ENCODE measurements at places on chromosomes 16 and 17.

GRCh38 chr17:63178530-63178929 lies 212.5 kb downstream of the TANC2 start:
- DNase-seq, result no peak

- DNase-seq, result no peak
Observed at GRCh38 chr17:9487406-9487805, 88.2 kb downstream of the STX8 start.

GRCh38 chr16:918068-918467 lies 52.7 kb downstream of the LMF1 start:
- DNase-seq, result no peak

- DNase-seq, result no peak
Observed at GRCh38 chr17:42112552-42113176, at the start of gene DHX58. Gene DHX58 (minus strand): TSS chr17:42112714. CDS start chr17:42111892, 822 bp downstream.

- no peak for DNase-seq
Observed at GRCh38 chr17:27657620-27658019, 26.6 kb downstream of the LGALS9 start.

GRCh38 chr17:40598301-40598618 lies 33.0 kb upstream of the CCR7 start:
- no peak for DNase-seq

GRCh38 chr17:78970834-78971755 lies 8.6 kb downstream of the LGALS3BP start:
- DNase-seq, result peak; percentile 77

- DNase-seq, result no peak
Observed at GRCh38 chr16:83343935-83344366, 463.8 kb upstream of the HSBP1 start.

- DNase-seq, result no peak
Observed at GRCh38 chr17:10059684-10060211, 138.7 kb downstream of the GAS7 start.

GRCh38 chr16:29315046-29315445 lies 91.5 kb downstream of the NPIPB11 start:
- no peak for DNase-seq

DNA sequence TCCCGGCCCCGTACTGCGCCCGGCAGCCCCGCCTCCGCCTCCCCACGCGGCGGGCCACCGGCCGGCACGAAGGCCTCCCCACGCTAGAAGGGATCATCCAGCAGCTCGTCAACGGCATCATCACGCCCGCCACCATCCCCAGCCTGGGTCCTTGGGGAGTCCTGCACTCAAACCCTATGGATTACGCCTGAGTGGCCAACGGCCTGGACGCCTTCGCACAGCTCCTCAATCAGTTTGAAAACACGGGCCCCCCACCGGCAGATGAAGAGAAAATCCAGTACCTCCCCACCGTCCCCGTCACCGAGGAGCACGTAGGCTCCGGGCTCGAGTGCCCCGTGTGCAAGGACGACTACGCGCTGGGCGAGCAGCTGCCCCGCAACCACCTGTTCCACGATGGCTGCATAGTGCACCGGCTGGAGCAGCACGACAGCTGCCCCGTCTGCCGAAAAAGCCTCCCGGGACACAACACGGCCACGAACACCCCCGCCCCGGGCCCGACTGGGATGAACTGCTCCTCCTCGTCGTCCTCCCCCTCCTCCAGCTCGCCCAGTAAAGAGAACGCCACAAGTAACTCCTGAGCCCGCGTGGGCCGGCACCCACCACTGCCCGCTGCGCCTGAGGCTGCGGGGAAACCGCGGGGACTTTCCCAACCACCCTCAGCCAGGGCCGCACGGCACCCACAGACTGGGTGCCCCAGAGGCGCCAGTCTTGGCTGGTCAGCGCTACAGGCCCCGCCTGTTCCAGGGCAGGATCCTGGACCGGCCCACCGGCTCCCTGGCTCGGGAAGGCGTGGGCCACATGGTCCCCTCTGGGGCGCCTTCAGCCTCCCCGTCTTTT lies 39.0 kb upstream of the AKAP1 start:
- DNase-seq, result no peak

GRCh38 chr16:68300734-68301459 lies 9.8 kb downstream of the SLC7A6OS start:
- no peak for DNase-seq

DNA sequence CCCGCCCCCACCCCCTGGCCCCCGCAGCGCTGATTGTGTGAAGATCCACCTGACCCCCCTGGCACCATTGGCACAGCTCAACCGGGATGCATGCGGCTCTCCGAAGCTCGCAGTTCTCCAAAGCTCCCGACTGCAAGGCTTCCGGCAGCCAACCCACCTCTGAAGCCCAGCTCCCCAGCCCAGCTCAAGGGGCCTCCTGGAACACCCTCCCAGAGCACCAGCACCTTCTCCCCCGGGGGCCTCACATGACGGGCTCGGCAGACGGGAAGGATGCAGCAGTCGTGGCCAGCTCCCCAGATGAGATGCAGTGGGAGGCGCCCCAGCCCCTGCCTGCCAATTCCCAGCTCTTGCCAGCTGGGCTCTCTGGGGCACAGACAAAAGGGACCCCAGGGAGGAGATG lies 215.3 kb downstream of the ZNF423 start:
- DNase-seq, result no peak

DNA sequence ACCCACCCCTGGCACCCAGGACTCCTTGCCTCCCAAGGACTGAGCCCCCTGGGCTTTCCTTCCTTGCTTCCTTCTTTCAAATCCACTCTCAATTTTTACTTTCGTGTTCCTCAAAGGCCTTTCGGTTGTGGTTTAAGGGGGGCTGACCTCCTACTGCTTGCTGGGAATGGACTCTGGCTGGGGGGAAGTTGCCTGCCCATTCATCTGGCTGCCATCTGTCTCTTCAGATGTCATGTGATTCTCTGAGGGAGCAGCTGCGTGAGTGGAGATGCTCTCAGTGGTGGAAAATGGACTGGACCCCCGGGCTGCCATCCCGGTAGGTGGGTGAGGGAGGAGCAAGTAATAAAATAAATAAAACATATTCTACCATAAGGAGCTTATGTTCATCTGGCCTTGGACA lies 93.8 kb upstream of the RPRML start:
- DNase-seq, result peak; percentile 29

DNA sequence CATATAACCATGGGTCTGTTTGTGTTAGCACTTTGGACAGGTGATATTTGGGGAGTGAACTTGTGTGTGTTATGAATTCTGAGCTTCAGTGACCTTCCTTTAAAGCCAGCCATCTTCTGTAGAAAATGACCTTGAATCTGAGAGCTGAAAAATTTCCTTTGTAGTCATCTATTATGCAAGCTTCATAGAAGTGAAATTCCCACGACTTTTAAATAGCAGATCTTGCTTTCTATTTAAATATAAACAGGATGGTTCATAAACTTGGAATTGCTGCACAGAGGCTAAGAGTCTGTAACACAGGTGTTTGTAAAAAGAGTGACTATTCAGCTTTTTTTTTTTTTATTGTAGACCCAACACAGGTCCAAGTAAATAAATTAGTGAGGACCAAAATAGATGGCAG lies 85.5 kb downstream of the MARCHF10 start:
- no peak for DNase-seq

GRCh38 chr16:30418350-30419181 lies 11.2 kb downstream of the ZNF771 start:
- no peak for DNase-seq

- DNase-seq, result no peak
Observed at GRCh38 chr16:15552507-15552906, 90.4 kb downstream of the MARF1 start.

DNA sequence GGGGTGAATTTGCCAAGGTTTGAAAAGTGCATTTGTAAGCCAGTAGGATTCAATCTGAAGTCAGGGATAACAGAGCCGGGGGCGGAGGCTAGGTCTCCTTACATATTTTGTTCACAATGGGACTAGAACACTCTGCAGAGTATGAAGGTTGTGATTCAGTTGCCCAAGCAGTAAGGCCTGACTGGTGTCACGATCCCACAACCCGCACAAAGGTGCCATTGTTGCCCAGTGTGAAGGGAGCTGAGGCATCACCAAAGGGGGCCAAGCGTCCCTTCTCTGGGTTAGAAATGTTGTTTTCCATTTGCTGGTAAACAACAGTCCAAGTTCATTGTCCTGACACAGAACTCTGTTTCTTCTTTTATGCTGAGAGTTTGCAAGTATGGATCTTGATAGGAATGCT lies 471.8 kb downstream of the MAF start:
- no peak for DNase-seq

- no peak for DNase-seq
Observed at GRCh38 chr17:5138616-5139457, 23.0 kb downstream of the USP6 start.

DNA sequence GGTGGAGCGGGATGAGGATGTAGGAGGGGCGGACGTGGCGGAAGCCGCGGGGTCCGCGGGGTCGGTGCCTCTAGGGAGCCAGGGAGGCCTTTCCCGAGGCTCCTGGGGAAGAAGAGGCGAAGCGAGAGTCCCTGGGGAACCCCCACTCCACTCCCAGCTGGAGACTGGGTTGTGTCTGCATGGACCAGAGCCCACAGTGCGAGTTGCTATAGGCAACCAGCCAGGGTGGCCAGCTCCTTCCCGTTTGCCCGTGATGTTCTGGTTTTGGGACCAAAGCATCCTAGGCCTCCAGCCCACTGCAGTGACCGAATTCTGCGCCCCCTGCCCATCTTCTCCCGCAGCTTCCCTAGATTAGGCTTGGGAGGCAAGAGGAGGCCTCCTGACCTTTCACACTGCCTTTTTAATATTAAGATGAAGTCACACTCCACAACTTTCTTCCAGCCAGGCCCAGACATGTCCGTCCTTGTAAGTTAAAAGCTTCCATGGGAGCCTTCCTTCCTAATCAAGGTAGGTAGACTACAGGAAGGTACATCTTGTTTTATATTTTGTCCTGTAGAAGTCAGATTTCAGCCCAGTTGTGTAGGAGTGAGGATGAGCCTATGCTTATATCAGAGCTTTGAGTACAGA lies 469 bp downstream of the AMZ2 start:
- peak; percentile 48 for DNase-seq

- DNase-seq, result peak; percentile 23
Observed at GRCh38 chr16:180101-180675, at the start of gene HBQ1. Gene HBQ1 (plus strand): TSS chr16:180459. CDS start chr16:180487, 28 bp downstream.

DNA sequence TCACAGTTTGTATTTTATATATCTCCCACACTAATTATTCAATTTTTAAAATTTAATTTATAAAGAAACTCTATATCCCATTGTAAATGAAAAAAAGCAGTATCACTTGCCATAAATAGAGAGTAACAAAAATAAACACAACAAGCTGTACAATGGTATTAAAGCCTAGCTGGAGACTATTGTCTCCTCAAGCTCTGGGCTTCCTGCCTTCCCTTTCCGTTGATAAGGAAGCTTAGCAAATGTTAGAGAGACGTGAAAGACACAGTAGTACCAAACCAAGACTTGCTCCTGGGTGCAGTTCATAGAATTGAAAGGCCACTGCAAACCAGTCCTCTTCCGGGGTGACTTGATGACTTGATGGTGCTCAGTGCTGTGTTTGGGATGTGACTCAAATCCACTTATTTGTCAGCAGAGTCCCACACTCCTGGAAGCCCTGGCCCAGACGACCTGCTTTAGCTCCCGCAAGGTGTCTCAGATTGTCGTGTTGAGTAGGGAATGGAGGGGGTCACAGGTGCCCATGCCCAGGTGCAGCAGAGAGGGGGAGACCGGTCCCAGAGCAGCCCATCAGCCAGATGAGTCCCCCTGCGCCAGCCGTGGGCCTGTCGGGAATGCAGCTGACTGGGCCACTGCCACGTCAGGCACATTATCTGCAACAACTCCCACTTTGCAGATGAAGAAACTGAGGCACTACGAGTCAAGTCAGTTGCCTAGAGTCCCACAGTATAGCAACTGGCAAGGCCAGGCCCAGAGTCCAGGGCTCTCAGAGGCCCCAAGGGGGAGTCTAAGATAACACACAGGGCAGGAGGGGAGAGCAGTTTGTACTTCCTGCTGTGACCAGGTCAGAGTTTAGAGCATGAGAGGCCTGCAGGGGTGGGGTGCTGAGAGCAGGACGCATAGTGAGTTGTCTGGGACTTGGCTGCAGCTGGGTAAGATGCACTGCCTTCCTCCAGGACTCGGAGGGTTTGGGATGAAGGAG lies 40.5 kb downstream of the PSME3IP1 start:
- DNase-seq, result no peak
